ENCODE measurements at places on chromosomes 5 and 9.

GRCh38 chr5:103456476-103456875, 106.1 kb downstream of the NUDT12 start:
- DNase-seq, result no peak

GRCh38 chr5:175082866-175083590, 358.6 kb downstream of the MSX2 start:
- DNase-seq, result no peak

DNA sequence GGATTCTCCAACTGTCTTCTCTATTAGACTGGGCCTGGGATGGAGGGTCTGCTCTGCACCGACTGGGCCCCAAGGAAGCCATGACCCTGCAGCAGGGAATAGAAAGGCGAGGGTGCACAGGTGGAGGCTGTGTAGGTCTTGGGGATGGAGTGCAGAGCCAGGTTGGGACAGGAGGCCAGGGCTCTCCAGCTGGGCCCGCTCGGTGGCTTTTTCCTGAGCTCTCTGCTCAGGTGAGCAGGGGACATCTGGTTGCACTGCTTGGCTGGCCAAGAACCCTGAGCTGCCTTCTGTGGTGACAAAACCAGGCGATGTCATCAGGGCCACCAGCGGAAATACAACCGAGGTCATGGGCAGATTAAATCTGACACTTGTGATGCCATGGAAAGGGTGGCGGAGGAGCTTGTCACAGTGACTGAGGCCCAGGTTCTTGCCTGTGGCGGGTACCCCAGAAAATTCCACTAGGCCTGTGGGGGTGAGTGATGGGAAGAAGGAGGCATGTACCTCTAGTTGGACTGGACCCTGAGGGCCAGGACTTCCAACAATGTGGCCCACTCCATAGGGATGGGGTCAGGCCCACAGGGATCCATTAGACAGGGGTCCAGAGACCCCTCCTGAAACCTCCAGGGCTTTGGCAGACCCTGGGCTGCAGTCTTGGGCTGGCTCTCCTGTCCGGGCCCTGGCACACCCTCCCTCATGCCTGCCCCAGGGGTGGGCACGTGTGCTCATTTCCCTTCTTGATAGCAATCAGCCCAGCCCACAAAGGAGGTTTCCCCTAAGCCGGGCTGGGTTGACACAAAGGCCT, 4.4 kb upstream of the IL3 start:
- DNase-seq, result no peak

- DNase-seq, result no peak
These were observed 195.5 kb downstream of the TMEM167A start for GRCh38 chr5:82881571-82882174.

GRCh38 chr5:78905084-78905938, 79.8 kb downstream of the ARSB start:
- DNase-seq, result no peak

DNA sequence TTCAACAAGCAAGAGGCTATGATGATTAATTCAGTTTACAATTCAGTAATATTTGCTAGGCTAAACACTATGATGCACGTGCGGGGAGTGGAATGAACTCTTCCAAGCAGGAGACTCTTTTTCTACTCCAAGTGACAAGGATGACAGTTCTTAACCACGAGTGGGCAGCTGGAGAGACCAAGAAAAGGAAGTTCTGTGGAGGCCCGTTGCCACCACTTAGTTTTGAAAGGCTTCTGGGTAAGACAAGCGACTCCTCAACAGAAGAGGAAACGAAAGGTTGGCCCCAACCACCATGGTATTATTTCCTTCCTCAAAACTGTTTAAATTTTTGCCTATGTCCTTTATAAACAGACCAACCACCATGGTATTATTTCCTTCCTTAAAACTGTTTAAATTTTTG, 2.8 kb downstream of the DCAF12 start:
- DNase-seq, result no peak

DNA sequence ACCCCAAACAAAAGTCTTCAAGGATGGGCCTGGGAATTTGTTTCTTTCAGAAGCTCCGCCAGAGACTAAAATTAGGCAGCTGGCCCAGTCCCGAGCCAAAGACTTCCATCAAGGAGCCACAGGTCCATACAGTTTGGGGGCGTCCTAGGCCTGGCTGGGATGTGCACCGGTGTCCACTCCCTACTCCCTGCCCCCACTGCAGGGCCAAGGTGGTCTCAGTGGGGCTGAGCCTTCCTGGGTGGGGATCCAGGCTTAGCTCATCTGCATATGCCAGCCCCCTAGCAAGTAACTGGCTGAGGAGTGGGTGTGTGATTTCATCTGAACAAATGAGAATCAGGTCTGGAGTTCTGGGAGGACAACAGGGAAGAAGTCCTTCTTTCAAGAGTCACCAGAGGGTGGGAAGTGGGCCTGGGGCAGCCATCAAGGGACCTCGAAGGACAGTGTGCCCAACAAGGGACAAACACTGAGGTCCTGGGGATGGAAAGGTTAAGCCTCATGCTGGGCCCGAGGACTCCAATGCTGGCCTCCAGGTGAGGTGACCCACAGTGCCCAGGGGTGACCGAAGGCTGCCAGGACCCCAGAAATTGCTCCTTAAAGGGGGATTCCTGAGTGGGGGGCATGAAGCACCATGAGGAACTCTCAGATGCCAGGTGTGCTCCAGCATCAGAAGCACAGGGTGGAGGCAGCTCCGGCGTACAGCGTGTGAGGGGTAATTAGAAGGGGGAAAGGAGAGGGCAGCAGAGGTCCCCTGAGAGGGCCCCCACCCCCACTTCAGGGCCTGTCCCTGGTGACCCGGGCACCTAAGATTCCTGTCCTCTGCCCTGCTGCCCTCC, 91.3 kb downstream of the ZNF354C start:
- no peak for DNase-seq

DNA sequence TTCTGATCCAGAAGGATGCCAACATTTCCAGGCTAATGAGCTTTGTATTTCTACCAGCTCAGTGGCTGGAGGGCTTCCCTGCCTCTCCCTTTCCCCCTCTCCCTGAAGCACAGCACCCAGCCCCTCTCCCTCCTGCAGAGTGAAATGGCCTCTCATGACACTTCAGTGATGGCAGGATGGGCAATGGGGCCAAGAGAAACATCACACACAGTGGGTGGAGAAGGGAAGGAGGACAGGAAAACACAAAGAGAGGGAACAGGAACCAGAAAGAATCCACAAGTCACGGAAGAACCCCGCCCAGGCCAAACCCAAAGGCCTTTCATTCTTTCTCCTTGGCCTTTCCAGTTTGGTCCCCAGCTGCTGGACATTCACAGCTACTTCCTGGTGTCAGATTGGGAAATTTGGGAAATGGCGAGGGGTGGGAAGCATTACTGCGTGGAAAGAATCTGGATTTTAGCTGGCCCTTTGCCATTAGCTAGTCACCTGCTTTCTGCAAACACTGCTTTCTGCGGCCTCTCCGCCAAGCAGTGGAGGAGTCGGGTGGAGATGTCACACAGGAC, 82.6 kb downstream of the GLDC start:
- DNase-seq, result no peak

- DNase-seq, result peak; percentile 73
These were observed 121.3 kb downstream of the LIFR start for GRCh38 chr5:38434966-38435705.

DNA sequence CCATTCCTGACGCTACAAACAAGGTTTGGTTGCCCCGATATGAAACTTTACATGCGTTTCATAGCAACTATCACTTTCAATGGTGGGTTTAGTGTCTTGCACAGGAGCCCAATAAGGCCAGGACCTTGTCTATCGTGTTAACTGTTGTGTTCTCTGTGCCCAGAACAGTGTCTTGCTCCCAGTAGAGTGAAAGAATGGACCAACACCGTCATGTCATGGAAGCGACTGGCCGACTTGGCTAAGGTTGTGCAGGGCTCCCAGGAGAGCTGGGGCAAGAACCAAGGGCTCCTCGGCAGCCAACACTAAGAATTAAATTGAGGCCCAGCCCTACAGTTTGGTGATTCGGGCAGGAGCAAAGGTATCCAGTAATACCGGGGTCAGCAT, 498 bp upstream of the ARHGEF37 start:
- DNase-seq, result no peak

GRCh38 chr9:95383185-95383676, 65.7 kb upstream of the FANCC start:
- peak; percentile 76 for DNase-seq

DNA sequence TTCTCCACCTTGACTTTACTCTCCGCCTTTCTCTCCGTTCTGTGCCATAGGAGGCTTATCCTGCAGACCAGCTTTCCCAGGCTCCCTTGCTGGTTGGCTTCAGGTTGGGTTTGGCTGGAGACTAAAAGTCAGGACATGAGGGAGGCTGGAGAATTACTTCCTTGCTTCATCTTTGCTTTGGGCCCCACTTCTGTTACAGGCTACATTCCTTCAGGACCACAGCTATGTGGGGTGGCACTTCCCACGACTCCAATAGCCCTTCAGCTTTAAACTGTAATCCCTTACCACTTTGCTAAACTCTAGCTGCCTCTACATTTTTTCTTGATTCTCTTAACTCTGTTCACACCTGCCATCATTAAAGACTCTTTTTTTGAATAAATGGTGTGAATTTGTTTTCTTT, 186.7 kb upstream of the NR4A3 start:
- peak; percentile 12 for DNase-seq

GRCh38 chr5:10653043-10653442, 89.2 kb downstream of the ANKRD33B start:
- DNase-seq, result peak; percentile 50
